ENCODE measurements at places on chromosomes 12 and 14.
A peak's percentile ranks its signal among the peaks of the same experiment; 100 is the strongest.

GRCh38 chr12:90250042-90250441 lies 541.4 kb upstream of the ATP2B1 start:
- no peak for DNase-seq

DNA sequence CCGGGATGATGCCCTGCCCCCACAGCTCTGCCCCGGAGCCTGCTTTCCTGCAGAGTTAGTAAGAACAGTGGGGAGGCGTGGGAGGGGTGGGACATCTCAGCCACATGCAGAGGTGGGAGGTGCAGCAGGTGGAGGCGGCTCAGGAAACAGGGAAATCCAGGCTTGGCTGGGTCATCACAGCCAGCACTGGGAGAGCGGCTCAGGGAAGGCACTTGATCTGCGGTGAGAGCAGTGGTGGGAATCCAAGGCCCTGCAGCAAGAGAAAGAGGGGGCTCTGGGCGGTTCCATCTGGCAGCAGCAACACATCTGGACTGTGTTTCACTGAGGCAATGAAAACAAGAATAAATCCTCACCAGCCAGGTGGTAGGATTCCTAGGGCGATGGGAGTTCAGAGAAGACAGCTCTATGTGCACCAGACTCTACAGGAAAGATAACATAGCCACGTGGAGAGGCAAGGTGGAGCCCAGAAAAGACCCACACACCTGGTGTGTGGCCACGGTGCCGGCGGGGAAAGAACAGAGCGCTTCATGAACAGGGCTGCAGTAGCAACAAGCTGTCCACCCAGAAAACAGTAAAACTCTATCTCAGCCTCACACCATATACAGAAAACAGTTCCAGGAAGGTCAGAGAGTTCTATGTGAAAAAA lies 57.6 kb downstream of the CCDC85C start:
- no peak for DNase-seq

DNA sequence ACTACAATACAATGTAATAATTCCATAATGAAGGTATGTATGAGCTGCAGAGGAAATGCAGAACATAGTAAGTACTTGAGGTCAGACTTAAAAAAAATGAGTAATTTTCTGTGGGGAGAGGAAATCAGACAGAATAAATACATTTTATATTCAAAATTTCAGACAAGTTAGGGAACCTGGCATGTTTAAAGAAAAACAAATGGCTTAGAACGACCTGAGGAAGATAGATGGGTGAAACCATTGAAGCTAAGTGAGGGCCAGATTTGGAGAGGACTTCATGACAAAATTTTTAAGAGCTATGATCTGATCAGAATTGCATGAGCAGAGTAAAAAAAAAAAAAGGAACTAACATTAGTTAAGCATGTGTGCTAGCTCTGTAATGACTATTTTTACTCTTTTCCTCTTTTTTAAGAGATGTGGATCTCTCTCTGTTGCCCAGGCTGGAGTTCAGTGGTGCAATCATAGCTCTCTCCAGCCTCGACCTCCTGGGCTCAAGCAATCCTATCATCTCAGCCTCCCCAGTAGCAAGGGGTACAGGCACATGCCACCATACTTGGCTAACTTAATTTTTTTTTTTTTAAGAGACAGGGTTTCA lies 157.6 kb upstream of the PDE3A start:
- DNase-seq: no peak

GRCh38 chr12:111221062-111222026 lies 147.6 kb downstream of the PHETA1 start:
- no peak for DNase-seq

GRCh38 chr12:131612092-131612755 lies 98.7 kb upstream of the SFSWAP start:
- no peak for DNase-seq

GRCh38 chr14:81625343-81625742 lies 91.7 kb upstream of the SEL1L start:
- no peak for DNase-seq

- no peak for DNase-seq
These were observed 52.6 kb downstream of the RASSF8 start for GRCh38 chr12:26011099-26011498.

- no peak for DNase-seq
These were observed 69.5 kb downstream of the CLMN start for GRCh38 chr14:95250140-95250769.

GRCh38 chr12:83225806-83226205 lies 539.1 kb downstream of the TMTC2 start:
- no peak for DNase-seq

- DNase-seq: no peak
These were observed 74.6 kb upstream of the BCL11B start for GRCh38 chr14:99346470-99347080.

- DNase-seq: no peak
These were observed 89.9 kb downstream of the NT5DC3 start for GRCh38 chr12:103751171-103751570.

GRCh38 chr14:87874676-87875075 lies 118.3 kb downstream of the GALC start:
- no peak for DNase-seq

GRCh38 chr12:109524466-109525278 lies 47.2 kb downstream of the UBE3B start:
- DNase-seq: no peak

DNA sequence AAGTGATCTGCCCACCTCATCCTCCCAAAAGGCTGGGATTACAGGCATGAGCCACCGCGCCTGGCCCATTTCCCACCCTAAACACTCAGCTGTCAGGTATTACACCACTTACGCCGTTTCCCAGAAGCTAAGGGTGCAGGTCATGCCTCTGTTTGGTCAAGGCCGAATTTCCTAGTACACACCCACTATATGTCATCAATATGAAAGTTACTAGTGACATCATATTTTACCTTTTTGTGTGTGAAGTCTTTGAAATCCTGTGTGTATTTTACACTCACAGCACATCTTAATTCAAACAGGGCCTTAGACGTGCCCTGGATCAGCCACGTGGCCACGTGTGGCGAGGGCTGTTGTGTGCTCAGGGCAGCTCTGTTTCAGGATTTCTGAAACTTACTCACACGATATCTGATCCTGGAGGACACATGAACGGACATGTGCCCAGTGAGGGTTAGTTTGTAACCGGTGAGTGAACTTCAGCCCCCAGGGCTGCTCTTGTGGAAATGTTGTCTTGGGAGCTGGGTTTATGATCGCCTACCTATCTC lies 51.8 kb downstream of the GLT1D1 start:
- no peak for DNase-seq

DNA sequence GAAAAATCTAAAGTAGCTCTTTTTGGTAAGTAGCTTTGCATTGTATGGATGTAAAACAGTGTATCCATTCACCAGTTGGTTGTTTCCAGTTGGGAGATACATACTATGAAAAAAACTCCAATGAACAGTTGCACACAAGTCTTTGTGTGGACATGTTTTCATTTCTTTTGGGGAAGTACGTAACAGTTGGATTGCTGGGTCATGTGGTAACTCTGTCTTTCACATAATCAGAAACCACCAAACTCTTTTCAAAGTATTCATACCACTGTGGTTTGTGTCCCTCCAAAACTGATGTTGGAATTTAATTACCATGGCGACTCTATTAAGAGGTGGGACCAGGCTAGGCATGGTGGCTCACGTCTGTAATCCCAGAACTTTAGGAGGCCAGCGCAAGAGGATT lies 58.9 kb upstream of the RESF1 start:
- no peak for DNase-seq

DNA sequence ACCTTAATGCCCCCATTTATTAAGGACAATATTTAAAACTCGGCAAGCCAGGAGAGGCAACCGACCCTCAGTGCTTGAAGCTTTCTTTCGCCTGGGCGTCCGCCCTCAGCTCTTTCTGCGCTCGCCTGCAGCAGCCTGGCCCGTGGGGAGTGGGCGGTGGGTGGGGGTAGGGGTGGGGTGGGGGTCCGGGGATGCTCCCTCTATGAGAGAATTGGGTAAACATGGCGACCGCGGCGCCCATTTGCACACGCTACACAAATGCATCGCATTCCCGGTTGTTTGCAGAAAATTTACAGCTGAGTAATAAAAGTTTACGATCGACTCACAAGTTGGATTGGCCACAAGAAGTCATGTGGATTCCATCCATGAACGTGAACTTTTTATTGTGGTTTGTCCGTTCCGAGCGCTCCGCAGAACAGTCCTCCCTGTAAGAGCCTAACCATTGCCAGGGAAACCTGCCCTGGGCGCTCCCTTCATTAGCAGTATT lies 7.7 kb downstream of the HOXC8 start:
- DNase-seq: no peak

DNA sequence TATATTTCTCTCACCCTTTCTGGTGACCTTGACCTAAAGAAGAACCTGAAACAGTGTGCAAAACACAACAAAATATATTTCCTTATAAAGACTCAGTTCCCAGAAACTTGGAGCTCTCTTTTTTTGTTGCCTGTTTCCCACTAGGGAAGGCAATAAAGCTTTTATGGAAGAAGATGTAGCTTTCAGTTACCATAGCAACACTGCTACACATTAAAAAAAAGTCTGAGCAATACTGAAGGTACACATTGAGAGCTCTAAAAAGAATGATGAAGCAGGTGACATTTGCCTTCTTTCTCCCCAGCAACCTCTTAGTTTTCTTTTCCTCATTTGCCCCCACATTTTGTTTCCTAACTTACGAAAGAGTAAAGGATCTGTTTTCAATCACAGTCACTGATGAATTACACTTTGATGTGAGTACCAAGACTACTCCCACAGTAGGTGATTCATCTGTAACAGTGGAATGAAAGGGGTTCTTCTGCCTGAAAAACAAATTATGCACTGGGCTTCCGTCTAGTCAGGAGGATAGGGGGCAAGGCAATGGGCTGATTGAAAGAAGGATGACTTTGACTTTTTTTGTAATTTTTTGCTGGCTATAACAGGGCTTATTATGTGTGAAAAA lies 1.1 kb upstream of the CATSPERB start:
- no peak for DNase-seq

GRCh38 chr14:82411298-82411697 lies 877.6 kb upstream of the SEL1L start:
- DNase-seq: no peak

DNA sequence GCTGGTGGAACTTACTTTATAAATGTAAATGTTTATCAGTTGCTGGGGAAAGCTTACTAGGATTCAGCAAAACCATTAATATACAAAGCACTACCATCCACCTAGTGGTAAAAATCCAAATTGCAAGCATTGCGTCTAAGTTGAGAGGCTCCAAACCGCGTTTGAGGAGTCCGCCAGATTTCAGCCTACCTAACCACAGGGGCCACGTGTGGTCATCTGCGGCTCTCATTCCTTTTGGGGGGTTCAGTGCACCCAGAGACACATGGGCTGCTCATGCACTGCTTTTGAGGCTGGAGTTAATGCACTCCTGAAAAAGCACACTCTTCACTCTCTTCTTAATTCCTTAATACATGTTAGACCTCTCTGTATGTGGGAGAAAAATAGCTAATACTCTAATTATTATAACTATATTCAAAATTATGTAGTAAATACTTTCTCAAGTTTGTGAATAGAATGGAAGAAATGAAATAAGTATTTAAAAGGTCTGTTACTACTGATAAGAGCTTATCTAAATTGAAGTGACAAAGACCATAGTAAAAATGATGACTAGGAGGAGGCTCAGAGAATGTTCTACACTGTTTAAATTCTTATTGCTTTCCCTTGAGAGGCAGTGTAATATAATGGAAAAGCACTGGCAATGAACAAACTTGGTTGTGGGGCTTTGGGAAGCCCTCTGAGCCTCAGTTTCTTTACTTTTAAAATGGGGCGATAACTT lies 41.4 kb upstream of the MANSC4 start:
- DNase-seq: no peak

DNA sequence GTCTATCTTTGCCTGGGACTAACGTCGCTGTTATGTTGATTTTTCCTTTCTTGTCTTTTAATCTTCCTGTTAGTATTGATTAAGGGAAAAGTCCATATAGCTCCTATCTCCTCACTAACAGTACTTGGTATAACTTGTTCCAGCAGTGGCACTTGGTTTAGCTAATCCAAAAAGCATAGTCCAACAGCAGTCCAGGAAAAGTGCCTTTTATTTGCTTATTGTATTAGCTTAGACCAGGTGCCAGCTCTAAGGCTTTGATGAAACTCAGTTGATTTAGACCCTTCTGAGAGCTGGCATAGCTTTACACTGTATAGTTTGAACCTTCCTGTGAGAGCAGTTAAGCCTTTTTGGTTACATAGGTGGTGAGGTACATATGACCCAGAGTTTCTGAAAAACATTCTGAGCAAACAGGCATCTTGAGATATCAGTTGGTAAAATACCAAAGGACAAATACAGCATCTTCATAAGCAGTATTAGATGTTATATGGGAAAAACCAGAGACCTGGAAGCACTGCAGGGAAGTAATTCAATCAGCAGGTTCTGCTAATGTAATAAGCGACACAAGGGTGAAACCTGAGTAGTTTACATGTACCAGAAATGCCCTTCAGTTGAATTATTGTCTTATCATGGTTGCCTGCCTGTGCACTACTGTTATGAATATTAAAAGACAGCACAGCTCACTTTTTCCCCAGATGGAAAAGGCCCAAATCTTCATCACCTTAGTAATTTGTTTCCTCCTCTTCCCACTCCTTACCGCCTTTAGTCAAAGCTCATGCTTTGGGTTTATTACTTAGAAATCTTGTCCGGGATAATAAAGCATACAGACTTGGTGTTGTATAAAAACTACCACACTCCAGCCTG lies 13.0 kb downstream of the PELI2 start:
- DNase-seq: no peak

DNA sequence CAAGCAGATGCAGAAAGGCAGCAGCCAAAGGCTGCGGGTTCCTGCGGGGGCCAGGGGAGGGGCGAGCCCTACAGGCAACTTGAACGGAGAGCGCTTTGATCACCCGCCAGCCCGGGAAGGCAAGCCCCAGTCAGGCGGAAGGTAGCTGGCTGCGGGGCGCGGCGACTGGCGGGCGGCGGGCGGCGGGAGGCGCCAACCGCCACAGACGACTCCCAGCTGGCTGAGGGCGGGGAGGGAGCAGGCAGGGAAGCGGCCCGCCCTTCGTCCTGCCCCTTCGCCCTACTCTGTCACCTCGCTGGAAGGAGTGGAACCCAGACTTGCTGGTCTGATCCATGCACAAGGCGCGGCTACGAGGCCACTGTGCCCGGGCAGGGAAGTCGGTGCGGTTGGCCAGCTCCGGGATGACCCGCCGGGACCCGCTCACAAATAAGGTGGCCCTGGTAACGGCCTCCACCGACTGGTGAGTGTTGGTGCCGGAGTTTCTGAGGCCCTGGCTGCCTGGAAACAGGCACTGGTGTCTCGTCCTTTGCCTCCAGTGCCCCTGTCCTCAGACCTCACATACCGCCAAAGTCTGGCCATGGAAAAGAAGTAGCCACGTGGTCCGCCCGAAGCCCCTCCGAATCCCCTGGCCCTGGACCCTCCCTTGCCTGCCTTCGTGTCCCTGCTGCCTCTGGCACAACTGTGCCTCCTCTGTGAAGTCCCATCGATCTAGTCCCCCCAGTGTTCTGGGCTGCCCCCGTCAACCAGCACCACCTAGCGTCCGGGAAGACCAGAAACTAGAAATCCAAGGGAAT lies 15.4 kb upstream of the CARMIL3 start:
- DNase-seq: peak; percentile 51

- no peak for DNase-seq
These were observed 126.1 kb downstream of the EPS8 start for GRCh38 chr12:15662983-15663659.

GRCh38 chr12:24947541-24948419 lies 1.1 kb downstream of the BCAT1 start:
- DNase-seq: no peak

Data from activated T-helper 1 cell treated with anti-CD3 and anti-CD28 coated beads, Interleukin-2, amount 50 U/mL, for 16 hours (primary cell).